Stimulated activated CD4-positive, alpha-beta T cell treated with anti-CD3 and anti-CD28 coated beads, Interleukin-1b, Interleukin-23, amount 100 ng/mL, for 1 hour (primary cell): ENCODE measurements at places on chromosomes 16 and 17.
A peak's percentile ranks its signal among the peaks of the same experiment; 100 is the strongest.

DNA sequence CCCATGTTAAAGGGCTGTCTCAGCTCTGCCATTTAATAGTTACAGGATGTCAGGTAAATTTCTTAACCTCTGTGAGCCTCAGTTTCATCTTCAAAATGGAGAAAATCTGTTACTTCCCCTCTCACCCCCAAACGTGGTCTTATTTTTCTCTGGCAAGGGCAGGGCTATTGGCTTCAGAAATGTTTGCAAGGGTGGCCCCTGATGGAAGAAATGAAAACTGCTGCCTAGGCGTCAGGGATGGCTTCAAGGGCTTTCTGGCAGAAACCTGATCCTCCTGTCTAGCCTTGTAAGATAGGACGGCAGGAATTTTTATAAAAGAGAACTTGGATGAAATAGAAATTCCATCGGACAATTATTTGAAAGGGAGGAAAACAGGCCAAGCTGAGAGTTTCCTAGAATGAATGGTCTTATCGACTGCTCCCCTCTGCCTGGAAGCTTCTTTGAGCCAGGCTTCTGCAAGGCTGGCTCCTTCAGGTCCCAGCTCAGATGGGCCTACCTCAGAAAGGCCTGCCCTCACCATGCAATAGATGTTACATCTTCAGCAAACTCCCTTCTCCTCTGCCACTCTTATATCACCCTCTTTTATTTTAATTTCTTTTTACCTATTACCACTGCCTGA, 43.0 kb upstream of the TANGO6 start:
- peak; percentile 17 for DNase-seq

- no peak for DNase-seq
Observed at GRCh38 chr16:50468749-50469078, 79.5 kb upstream of the NKD1 start.

GRCh38 chr17:2214047-2214928, 89.3 kb downstream of the SMG6 start:
- DNase-seq, result no peak

- DNase-seq, result no peak
Observed at GRCh38 chr17:7767405-7768021, 50.0 kb downstream of the DNAH2 start.

DNA sequence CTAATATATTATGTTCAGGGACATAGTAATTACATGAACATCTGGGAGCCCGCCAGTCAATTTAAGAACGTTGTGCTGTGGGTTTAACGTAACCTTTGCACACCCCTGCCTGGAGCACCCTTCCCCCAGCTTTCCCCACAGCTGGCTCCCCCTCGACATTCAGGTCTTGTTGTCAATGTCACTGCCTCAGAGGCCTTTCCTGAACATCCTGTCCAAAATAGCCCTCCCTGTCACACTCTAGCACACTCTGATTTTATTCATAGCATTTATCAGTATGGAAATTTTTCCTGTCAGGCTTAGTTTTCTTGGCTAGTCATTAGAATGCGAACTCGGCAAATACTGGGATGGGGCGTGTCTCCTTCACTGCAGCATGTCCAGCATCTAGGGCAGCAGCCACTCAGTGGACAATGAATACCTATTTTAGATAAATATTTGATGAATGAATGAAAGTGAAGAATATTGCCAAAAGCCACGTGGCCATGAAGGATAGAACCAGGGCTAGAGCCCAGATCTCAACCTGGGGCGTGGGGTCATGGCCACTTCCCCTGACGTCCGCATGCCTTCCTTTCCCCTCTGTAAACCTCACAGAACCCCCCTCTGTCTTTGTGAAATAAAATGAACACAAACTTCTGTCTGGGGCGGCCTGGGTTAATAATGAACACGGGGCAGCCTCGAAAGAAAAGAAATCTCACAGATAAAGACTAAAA, 10.5 kb downstream of the PIK3R6 start:
- no peak for DNase-seq

GRCh38 chr17:65035191-65035590, 21.3 kb downstream of the GNA13 start:
- DNase-seq, result no peak

DNA sequence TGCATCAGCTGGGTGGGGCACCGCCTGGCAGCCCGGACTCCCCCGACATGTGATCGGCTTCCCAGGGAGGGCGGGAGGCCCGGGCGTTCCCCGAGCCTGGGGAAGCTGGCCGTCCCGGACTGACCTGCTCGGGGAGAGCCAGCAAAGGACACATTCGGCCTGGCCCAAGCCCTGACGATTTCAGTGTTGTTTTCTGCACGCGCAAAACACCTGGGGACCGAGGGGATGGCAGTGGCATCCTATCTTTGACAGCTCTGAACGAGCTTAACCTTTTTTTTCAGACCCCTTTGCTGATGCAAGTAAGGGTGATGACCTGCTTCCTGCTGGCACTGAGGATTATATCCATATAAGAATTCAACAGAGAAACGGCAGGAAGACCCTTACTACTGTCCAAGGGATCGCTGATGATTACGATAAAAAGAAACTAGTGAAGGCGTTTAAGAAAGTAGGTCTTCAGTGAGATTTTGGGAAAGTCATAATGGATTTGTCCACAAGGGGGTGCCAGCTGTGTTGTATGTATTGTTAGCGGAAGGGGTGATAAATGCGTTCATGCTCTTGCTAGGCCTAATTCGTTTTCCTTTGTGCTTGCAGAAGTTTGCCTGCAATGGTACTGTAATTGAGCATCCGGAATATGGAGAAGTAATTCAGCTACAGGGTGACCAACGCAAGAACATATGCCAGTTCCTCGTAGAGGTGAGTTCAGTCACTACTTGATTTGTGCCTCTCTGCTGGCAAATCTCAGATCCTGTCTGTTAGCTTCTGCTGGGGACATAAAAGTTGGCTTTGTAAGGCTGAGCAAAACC, 1.0 kb downstream of the EIF1 start:
- no peak for DNase-seq

- DNase-seq, result no peak
Observed at GRCh38 chr17:72273289-72274056, 152.7 kb downstream of the SOX9 start.

DNA sequence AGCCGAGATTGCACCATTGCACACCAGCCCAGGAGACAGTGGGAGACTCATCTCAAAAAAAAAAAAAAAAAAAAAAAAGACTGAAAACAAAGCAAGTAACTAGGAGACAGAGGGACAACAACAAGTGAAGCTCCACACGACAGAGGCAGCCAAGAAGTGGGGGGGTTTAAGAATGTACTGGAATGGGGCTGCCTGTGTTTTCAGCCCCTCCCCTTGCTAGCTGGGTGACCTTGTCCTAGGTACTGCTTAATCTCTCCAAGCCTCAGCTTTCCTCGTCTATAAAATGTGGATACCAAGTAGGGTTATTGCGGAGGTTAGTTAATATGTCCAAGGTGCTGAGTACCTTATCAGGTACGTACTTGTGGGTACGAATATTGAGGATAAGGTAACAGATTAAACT, 163.8 kb upstream of the CACNG5 start:
- DNase-seq, result no peak

DNA sequence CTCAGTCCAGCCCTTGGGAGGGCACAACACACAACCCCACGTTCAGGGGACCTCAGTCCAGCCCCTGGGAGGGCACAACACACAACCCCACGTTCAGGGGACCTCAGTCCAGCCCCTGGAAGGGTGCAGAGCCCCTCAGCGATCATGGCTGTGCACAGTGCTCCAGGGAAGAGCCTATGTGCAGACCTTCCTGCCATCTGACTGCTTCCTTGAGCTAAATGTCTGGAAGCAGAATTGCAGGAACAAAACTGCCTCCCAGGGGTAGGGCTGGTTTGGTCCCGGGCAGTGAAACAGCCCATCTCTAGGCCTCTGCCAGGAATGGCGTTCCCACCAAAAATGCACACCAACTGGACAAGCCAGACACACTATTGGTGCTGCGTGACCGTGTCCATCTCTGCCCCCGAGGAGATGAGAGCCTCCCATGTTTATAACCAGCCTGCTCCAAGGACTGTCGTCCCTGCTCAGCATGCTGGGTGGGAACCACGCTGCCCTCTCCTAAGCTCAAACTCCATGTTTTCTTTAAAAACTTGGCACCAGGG, 44.0 kb downstream of the ZNF276 start:
- DNase-seq, result no peak
